ENCODE measurements at places on chromosomes 4 and X.

DNA sequence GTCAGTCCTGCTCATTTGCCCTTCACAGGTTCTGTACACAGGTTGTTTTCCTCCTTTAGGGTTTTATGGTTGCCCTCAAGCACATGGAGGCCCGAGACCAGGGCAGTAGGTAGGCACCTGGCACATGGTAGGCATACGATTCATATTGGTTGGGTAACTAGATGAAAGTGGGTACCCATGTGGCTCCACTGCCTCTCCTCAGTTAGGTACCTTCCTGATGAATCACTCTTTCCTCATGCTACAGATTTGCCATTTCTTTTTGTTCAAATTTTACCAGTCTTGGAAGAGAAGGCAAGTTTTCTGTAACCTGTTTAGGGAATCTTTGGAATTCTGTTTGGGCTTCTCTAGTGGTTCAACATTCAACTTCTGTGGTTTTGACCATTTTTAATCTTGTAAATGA, 121.3 kb downstream of the FHIP1A start:
- DNase-seq = no peak

DNA sequence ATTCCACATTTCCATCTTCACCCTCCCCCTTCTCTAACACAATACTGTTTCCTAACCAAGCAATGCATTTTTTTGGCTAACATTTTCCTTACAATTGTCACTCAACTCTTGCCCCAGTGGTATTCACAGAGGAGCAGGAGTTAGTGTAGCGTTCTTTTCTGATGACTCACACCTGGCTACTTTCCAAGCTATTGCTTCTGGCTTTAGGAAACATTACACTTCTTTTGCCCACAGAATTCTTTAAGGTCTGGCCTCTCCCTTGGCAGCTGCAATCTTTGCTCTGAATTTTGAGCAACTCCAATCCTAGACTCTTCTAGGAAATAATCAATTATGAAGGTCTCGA, 27.5 kb upstream of the PDGFC start:
- no peak for DNase-seq

GRCh38 chrX:136549226-136549625, 17.2 kb downstream of the VGLL1 start:
- DNase-seq = no peak

DNA sequence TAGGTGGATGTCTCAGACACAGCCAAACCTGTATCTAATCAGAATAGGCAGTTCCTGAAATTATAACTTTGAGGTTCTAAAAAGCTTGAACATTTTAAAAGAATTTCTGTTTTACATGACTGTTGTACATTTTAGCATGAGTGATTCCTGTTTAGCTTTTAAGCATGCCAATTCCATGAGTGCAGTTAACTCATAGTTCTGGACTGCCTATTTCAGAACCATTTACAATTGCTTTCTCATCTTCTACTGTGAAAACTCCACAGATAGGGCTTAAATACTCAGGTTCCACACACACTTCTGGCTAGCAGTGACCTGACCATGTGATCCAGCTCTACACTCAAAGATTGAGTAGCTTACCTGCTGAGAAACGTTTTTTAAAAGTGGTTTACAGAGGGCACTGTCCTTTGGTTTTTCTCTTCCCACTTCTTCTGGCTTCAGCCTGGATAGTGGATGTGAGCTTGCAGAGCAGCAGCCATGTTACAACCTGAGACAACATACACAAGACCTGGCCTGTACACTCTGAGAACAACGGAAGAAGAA, 280.8 kb downstream of the ANKRD50 start:
- no peak for DNase-seq

DNA sequence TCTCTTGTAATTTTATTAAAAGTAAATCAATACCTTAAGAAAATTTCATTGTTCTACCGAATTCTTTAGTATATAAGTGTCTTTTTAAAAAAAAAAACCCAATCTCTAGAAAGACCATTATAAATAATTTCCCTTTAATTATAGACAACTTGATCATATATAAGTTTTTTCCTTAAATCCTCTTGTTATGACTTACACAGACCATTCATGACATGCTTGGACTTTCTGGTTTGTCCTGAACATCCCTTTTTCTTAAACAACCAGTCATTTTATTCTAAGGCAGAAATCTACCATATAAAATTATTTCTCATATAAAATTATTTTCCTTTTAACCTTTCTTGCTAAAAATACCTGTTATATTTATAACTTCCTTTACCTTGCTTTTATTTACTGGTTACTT, 15.4 kb upstream of the FHDC1 start:
- no peak for DNase-seq

GRCh38 chr4:61527888-61528287, 327.8 kb downstream of the ADGRL3 start:
- no peak for DNase-seq

- DNase-seq = no peak
Measured at GRCh38 chr4:106369456-106370060, 980 bp upstream of the GIMD1 start.

GRCh38 chrX:130173190-130173895, 1.6 kb downstream of the RAB33A start:
- DNase-seq = no peak

DNA sequence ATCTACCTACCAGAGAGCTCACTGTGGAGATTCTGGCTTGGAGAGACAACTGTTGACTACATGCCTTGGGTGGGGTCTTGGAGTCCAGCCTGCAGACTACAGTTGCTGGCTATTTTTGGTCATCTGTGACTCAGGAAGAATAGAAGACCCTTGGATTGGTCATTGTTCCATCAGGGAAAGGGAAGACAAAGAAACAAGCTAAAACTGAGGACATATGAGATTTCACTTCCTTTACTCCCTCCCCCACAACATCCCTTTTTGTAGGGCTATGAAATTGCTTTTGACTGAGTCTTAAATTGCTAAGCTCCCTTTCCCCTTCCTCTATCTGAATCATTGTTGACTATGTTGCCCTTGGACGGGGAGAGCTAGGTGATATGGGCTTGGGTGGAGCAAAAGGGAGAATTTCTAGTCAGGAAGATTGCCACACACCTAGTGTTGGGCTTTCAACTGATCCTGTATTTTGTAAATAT, 11.7 kb downstream of the MSN start:
- no peak for DNase-seq
